ENCODE measurements at places on chromosomes 16 and 17.

- DNase-seq: peak; percentile 82
These were observed 1.6 kb upstream of the WFIKKN2 start for GRCh38 chr17:50833510-50834428.

GRCh38 chr17:60445144-60445543 lies 22.9 kb downstream of the CHCT1 start:
- no peak for DNase-seq

- DNase-seq: no peak
These were observed 65.7 kb downstream of the HLF start for GRCh38 chr17:55330344-55330933.

GRCh38 chr16:84283314-84284153 lies 11.1 kb upstream of the WFDC1 start:
- no peak for DNase-seq

DNA sequence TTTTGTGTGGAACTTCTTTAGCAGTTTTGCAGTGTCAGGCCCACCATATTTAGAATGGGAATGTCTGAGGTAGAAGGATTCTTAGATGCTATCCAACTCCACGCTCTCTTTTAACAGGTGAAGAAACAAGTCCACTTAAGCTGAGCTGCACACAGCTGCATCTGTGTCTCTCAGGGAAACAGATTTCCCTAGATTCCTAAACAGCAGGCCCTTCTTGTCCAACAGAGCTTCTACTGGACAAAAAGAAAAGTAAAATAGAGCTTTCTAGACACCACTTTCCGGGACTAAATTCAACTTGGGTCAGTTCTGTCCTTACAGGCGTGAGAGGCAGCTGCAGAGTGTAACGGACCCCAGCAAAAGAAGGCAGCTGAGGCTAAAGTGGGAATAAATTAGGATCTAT lies 51.7 kb downstream of the SNX11 start:
- DNase-seq: no peak

- no peak for DNase-seq
These were observed 544.5 kb downstream of the NPIPA7 start for GRCh38 chr16:16923479-16923878.

DNA sequence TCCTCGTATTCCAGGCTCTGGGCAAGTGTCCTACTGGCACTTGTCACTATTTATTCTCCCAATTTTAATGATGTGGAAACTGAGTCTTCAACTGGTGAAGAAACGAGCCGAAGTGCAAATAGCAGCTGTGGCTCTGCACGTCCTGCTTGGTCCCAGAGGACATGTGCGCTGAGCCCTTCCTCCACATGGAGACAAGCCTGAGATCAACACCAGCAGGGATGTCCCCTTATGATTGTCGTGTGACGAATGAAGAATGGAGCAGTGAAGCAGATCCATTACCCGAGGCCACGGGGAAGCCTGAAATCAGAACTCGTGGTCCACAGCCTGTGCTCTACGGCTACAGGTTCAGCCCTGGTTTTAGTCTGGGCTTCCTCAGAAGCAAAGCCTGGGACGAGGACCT lies 61.0 kb downstream of the FOXL1 start:
- no peak for DNase-seq
